Central memory CD4-positive, alpha-beta T cell (primary cell): ENCODE measurements at places on chromosomes 5 and 9.

GRCh38 chr5:124735169-124735858, 11.1 kb downstream of the ZNF608 start:
- no peak for DNase-seq

GRCh38 chr5:104513640-104514072, 951.1 kb upstream of the NUDT12 start:
- no peak for DNase-seq

- peak; percentile 41 for DNase-seq
Observed at GRCh38 chr9:126301985-126302603, 24.5 kb upstream of the MVB12B start.

DNA sequence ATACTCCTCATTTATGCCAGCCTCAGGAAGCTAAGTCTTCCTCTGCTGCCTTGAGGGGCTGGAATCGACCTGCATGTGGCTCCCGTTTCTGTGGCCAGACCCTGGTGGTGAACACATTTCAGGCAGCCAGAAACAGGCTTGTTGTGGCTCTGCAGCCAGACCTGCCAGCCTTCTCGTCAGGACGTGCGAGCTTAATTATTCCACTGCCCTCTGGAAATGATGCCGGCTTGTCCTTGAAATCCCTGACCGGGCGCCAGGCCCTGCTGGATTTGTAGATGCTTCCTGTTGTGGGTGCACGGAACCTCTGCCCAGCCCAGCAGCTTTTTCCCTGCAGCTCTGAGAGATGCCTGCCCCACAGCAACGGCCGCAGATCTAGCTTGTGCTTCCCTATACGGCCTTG, 41.6 kb downstream of the PDZD2 start:
- DNase-seq, result no peak

GRCh38 chr5:164627021-164627420, 1121.6 kb downstream of the MAT2B start:
- DNase-seq, result no peak

DNA sequence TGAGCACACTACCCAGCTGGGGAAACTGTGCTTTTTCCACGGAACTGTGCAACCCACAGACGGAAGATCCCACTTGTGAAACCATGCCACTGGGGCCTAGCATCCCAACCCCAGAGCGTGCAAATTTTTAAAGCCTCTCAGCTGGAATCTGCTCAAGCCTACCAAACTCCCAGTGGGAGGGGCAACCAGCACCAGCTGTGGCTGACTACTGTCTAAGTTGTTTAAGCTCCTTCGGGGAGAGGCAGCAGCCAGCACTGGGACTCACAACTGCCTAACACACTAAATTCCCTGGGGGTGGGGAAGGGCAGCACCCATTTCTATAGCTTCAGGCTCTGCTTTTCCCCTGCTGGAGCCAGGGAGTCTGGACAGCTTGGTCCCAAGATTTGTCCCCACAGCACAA, 287.6 kb upstream of the MSX2 start:
- no peak for DNase-seq

- no peak for DNase-seq
Observed at GRCh38 chr9:91698266-91698665, 251.8 kb downstream of the ROR2 start.

- DNase-seq, result no peak
Observed at GRCh38 chr5:14208071-14209021, 65.2 kb downstream of the TRIO start.

DNA sequence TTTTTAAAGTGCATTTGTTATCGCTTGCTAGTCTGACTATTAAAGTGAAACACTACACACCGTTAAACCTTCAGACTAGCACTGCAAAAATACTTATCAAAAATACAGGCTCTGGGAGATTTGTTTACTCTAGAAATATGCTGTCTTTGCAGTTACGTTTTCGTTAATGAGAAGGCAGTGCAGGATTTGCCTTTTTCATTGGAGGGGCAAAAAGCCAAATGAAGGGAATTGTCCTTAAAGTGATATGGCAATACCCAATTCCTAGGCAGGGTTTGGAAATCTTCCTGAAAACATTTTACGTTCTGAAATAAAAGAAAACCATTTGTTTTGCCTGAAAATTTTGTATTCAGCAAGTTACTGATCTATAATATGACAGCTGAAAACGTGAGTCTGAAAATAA, 1800.2 kb downstream of the MAT2B start:
- DNase-seq, result no peak

DNA sequence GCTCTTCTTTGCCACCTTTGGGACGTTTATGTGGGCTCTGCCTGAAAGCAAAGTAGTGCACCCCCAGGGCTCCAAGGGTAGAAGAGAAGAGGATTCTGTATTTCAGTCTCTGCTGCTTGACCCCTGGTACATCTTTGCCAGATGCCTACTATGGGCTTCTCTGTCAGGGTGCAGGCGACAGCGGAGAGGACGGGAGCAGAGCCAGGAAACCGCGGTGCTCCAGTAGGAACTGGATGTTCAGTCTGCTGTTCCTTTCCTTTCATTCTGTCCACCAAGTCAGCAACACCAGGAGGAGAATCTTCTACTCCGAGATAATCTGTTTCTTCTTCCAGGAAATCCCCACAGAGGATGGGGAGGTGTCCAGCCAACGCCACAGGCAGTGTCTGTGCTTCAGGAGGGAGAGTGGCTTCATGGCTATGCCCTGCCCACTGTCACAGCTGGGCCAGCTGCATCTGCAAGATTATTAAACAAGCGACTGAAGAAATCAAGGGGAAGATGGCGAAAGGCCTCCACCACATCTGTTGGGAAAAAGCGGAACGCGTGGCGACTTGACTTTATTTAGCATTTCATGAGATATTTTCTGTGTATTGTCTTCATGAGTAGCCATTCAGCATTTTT, 398.3 kb downstream of the IRX1 start:
- DNase-seq, result no peak

- DNase-seq, result no peak
Observed at GRCh38 chr5:173279166-173279565, 44.2 kb upstream of the NKX2-5 start.

- no peak for DNase-seq
Observed at GRCh38 chr9:19271081-19271480, 40.6 kb downstream of the DENND4C start.

- DNase-seq, result no peak
Observed at GRCh38 chr9:79220251-79220650, 351.5 kb upstream of the TLE4 start.

- DNase-seq, result no peak
Observed at GRCh38 chr5:132486318-132487094, 4.1 kb downstream of the IRF1 start.

DNA sequence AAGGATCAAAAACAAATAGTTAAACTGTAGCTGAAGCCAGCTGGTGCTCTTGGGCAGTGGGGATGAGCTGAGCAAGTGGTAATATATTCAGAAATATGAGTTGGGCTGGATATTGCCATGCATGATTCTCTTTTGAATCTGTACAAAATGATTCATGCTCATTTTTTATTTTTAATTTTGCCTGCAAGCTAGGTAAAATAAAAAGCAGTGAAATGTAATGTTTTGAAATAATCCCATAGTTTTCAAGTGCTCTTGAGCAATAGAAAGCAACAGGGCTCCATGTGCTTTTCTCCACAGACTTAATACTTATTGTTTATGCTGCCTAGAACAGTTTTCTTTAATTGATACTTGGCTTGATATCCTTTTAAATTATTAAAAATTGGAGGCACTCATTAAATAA, 489.3 kb downstream of the TLE4 start:
- DNase-seq, result no peak

GRCh38 chr5:111596705-111597104, 84.4 kb upstream of the STARD4 start:
- DNase-seq, result no peak

GRCh38 chr5:150303660-150304386, 1.1 kb upstream of the ARSI start:
- no peak for DNase-seq

- DNase-seq, result no peak
Observed at GRCh38 chr5:79448336-79448735, 65.6 kb downstream of the HOMER1 start.

GRCh38 chr9:79542735-79543620, 28.8 kb upstream of the TLE4 start:
- no peak for DNase-seq

GRCh38 chr5:96487859-96488258, 54.8 kb upstream of the PCSK1 start:
- DNase-seq, result no peak

DNA sequence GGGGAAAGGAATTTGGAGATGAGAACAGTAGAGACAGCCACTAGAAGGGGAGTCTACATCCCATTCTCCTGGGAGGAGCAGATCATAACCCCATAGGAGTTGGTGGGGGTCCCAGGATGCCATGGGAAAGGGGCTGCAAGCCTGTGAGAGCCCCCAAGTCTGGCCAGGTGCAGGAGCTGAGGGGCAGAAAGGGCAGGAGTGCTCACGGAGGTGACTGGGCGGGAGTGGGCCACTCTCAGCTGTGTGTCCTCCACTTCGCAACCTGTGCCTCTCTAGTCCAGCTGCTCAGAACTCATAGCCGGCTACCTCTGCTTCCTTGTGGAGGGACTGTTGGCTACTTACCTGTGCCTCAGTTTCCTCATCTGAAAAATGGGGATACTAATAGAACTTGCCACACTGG, 263.9 kb downstream of the FSTL4 start:
- no peak for DNase-seq
